ENCODE measurements at places on chromosomes 5 and 9.

DNA sequence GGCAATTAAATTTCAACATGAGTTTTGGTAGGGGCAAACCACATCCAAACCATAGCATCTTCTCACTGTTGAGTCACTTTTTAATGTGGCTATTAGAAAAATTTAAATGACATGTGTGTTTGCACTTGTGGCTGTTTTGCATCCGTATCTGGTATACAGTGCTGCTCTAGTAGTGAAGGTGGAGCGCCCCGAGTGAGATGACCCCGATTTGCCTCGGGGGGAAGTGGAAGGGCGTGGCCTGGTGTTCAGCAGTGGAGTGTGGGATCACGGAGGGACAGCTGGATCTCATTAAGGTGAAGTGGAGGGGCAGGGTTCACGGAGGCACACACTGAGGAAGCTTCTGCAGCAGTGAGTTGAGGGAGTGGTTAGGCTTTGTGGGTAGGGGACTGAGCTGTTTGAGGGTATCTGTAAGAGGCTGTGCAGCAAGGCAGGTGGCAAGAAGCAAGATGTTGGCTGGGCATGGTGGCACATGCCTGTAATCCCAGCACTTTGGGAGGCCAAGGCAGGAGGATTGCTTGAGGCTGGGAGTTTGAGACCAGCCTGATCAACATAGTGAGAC is 6.2 kb upstream of the GMCL2 start:
- no peak for DNase-seq

GRCh38 chr9:94783928-94784327 is 57.4 kb downstream of the AOPEP start:
- DNase-seq, result no peak

DNA sequence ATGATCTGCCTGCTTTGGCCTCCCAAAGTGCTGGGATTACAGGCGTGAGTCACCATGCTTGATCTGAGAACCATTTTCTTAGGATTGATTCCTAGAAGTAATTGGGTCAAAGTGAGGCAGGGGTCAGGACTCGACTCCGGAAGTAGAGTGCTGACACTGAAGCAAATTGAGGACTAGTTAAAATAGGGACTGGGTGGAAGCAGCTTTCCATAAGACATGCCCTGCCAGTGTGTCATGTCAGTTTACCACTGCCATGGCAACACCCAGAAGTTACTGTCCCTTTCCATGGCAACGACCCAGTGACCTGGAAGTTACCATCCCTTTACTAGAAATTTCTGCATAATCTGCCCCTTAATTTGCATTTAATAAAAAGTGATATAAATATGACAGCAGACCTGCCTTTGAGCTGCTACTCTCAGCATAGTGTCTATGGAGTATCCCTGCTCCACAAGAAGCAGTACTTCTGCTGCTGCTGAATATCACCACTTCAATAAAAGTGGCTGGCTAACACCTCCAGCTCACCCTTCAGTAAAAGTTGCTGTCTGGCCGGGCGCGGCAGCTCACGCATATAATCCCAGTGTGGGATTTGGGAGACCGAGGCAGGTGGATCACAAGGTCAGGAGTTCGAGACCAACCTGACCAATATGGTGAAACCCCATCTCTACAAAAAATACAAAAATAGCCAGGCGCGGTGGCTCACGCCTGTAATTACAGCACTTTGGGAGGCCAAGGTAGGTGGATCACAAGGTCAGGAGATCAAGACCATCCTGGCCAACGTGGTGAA is 47.8 kb upstream of the JADE2 start:
- DNase-seq, result peak; percentile 34

GRCh38 chr5:37170856-37171255 is 78.3 kb downstream of the CPLANE1 start:
- DNase-seq, result no peak

DNA sequence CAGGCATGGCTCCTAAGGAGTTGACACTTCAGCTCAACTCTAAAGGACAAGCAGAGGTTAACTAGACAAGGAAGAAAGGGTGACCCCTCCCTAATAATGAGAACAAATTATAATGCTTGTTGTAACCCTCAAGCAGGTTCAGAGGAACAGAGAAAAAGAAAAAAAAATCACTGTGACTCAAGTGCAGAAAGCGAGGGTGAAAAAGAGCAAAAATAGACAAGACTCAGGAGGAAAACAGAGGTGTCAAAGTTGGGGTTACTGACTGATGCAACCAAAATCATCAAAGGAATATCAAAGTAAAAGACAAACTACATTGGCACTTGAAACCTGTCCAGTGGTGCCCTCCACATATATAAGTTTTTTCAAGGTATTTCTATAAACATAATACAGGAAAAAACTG is 28.4 kb downstream of the FBXW11 start:
- DNase-seq, result no peak

DNA sequence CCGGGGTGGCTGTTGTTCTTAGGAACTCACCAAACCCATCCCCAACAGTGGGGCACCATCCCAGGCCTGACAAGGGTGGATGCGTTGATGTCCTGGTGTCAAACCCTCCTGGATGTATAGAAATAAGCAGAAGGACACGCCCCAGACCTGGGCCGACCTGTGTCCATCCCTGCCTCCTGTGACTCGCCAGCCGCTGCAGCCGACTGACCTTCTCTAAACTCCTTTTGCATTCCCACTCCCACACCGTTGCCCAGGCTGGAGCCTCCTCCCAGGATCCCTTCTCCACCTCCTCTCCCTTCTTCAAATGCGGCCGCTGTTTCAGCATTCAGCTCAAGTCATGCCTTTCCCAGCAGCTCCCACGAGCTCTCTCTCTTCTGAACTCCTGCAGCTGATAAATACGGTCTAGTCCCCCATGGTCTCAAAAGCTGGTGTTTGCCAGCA is 213.2 kb upstream of the IER5L start:
- DNase-seq, result no peak

DNA sequence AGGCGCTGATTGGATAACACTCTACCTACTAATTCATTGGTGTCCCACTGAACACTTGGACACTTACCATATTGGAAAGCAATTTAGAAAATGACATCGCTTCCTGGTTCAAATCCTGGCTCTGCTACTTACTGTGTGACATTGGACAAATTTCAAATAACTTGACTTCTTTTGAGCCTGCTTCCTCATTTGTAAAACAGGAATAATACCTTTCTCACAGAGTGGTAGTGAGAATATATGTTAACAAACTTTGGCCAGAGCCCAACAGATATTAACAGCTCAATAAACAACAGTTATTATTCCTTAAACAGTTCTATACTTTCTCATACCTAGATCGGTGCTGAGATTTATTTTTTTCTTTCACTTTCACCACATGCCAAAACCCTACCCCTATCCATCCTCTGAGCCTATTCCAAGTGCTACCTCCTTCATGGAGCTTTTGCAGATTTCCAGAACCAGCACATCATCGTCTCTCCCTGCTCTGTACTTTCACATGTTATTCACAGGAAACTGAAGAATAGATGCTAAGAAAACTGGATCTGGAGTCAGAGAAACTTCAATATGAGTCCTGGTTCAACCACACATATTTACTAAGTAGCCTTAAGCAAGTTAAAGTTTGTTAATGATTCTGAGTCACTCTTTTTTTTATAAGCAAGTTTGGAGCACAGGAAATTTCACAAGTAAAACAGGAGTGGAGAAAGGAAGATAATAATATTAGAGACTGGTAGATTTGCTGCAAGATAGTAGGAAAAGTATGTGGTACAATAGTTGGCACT is 92.3 kb downstream of the STRBP start:
- DNase-seq, result no peak

GRCh38 chr5:14266686-14267085 is 123.5 kb downstream of the TRIO start:
- DNase-seq, result no peak

DNA sequence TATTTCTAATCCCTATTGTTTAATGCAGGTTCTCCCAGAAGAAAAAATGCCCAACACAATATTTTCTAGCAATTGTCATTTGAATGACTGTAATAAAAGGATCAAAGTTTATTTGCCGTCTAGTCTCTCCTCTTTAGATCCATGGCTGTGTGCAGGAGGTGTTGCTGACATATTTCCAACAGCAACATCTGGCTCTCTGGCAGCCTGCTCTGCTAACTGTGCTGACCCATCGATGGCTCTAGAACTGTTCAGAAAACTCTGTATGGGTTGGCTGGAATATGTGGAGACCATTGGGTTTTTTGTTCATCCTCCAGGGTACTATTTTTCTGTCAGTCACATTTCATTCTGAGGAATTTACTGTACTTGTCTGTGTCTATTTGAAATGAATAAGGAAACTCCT is 202.0 kb upstream of the SLC27A6 start:
- DNase-seq, result no peak

DNA sequence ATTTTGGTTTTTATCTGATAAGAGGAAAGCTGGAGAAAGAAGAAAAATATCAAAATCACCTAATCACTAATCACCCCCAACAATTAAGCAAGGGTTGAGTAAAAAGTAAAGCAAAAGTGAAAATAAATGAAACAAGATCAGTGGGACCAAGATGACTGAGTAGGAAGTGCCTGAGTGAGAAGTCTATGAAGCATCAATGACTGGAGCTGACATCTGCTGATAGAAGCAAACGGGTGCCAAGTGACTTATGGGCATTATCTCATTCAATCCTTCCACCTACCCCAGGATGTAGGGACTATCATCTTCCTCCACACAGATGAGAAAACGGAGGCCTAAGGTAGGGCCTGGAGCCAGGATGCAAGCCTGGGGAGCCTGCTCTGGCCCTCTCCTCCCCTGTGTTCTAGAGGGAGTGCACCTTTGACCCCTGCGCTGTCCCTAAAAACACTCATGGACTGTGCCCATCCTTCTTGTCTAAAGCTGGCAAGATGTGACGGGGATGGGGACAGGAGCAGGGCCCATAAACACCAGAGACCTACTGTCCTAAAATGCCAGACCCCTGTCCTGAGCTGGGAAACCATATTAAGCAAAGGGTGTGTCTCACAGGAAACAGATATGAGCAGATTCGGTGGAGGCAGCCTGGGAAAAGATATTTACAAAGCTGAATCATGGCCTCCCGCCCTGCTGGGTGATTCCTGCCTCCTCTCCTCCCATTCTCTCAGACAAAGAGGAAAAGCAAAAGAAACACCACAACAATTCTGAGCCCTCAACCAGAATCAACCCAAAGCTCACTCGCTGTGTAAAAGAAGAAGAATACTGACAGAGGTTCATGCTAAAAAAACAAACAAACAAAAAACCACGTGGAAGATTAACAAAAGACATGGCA is 116.0 kb downstream of the AUH start:
- no peak for DNase-seq

GRCh38 chr5:56281489-56282165 is 48.5 kb upstream of the ANKRD55 start:
- DNase-seq, result no peak

DNA sequence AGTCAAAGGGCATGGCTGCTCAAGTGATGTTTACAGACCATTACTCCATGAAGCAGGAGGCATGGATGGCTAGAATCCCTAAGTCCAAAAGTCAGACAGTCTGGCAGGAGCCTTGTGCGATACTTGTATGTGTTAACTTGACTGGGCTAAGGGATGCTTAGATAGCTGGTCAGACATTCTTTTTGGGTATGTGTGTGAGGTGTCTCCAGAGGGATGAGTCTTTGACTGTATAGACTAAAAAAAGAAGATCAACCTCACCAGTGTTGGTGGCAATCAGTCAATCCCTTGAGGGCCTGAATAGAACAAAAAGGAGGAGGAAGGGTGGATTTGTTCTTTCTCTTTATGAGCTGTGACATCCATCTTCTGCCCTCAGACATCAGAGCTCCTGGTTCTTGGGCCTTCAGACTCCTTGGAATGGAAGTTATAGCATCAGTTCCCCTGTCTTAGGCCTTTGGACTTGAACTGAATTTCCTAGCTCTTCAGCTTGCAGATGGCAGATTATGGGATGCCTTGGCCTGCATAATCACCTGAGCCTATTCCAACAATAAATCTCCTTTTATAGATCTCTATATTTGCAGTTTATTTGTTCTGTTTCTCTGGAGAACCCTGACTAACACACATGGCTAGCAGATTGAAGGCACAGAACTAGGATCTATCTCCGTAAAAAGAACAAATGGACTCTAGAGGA is 9.7 kb upstream of the HSPB3 start:
- no peak for DNase-seq

GRCh38 chr5:137203011-137203632 is 296.0 kb downstream of the SPOCK1 start:
- no peak for DNase-seq

DNA sequence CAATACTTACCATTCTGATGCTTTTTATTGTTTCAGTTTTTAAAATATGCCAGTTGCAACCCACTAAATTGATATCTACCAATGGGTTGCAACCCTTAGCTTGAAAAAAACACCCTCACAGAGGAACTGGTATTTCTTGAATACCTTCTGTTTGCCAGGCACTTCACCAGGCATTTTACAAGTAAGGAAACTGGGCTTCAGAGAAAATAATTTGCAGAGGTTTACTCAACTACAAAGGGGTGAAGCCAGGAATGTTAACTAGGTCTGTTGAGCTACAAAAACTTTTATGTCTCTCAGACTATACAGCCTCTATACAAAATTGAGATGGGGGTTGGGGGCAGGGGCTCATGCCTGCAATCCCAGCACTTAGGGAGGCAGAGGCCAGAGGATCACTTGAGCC is 65.0 kb downstream of the STX17 start:
- no peak for DNase-seq

DNA sequence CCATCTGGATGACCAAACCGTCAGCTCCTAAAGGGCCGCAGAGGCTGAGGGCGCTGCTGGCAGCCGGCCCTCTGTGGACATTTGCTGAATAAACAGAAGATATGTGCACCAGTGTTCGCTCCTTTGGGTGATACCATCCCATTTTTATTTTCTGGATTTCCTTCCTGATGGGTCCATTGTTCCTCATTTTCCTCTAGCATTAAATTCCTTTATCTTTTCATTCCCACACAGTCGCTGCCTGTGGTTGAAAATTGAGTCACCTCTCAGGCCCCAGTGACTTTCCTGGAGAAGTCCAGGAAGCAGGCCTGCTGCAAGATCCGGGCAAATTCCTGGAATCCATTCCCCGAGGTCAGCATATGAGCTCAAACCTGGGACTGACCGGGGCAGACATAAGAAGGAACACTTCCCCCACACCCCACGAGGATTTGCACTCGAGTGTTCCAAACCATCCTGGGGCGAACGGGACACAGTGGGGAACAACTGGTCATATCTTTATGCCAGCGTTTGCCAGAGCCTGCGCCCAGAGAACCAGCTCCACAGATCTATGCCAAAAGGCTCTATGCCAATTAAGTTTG is 86.7 kb upstream of the PCA3 start:
- DNase-seq, result no peak

GRCh38 chr5:95668216-95668615 is 14.6 kb downstream of the SPATA9 start:
- no peak for DNase-seq

Measured in transverse colon (tissue), 4 donors.